HS-27A (cell line): ENCODE measurements at places on chromosomes 4 and X.

- DNase-seq = no peak
Observed at GRCh38 chrX:13265549-13266132, 54.2 kb downstream of the ATXN3L start.

DNA sequence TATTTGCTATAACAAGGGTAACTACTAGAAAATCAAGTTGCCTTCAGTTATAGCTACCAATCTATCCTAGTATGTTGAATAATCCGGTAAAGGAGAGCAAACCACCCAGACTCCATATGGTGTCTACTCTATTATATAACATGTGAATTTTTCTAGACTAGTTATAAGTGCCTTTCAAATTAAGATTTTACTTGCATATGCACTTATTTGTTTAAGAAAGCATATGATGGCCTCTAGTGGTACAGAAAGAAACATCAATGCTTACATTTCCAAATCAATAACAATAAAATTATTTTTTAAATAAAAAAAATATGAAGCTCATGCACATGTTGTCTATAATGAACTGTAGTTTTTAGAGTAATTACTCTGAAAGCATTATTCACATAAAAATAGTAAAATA, 1516.4 kb upstream of the PABPC4L start:
- DNase-seq = no peak

- no peak for DNase-seq
Observed at GRCh38 chr4:84565951-84566350, 17.0 kb upstream of the CDS1 start.

GRCh38 chrX:40224658-40225057, 126.9 kb upstream of the BCOR start:
- no peak for DNase-seq

DNA sequence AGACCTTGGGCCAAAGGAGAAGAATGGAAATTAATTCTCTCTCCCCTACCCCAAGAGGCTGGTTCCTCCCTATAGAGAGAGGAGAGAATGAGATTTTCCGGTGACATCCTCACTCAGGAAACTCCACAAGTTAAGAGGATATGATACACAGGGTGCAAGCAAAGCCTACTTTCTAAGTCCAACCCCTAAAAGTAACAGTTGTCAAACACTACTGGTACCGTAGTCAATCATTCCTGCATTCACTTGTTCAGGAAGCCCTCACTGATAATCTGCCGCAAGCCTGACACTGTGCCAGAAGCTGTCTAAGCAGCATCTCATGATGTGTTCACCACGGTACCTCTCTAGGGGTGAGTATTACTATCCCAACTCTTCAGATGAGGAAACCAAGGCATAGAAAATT, 41.7 kb downstream of the KDR start:
- DNase-seq = no peak

DNA sequence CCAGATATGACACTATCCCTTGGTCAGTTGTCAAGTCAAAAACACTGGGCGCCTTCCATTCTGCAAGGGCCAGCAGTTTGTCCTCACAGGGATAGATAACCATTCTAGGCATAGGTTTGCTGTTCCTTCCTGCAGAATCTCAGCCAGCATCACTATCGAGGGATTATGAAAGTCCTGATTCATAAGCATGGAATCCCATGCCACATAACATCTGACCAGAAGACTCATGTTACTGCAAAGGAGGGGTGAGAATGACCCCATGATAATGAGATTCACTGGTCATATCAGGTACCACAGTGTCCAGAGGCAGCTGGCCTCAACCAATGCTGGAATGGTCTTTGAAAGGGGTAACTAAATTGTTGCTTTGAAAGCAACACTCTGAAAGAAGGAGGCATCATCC, 84.7 kb downstream of the OTC start:
- DNase-seq = no peak

- DNase-seq = no peak
Observed at GRCh38 chr4:137363496-137363895, 168.8 kb downstream of the PCDH18 start.

GRCh38 chr4:36011381-36011780, 232.9 kb downstream of the ARAP2 start:
- DNase-seq = no peak

DNA sequence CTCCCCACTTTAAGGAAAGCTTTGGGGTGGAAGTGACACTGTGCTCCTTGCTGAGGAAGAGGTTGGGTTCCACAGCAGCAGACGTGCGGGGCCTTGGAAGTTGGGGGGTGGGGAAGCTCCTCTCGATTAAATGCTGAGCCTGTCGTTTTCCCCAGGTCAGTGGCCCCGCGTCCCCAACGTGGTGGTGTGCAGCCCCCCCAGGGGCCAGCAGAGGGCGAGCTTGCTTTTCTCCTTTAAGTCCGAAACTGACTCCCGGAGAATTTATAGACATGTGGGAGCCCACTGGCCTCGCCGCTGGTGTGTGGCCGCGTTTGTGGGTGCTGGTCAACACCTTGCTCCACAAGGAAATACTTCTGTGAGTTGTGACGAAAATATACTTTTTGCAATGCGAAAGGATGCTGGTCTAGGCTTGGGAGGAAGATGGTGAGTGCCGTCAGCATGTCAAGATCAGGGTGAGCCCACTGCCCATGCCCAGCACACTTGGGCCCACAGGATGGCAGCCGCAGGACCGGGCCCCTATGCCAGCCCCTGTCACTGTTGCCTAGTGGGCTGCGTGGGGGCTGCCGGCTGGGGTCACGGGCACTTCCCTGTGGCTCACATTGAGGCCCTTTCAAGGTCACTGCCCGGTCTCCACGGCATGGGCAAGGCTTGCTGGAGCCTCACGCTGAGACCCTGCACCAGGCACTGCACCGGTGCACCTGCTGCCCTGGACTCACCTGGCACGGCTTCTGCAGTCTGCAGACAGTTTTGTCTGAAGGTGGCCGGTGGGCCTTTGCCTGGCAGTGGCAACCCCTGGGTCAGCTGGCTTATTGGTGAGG, 9.4 kb downstream of the UVSSA start:
- DNase-seq = no peak

- no peak for DNase-seq
Observed at GRCh38 chr4:36256398-36256891, 12.1 kb upstream of the ARAP2 start.

DNA sequence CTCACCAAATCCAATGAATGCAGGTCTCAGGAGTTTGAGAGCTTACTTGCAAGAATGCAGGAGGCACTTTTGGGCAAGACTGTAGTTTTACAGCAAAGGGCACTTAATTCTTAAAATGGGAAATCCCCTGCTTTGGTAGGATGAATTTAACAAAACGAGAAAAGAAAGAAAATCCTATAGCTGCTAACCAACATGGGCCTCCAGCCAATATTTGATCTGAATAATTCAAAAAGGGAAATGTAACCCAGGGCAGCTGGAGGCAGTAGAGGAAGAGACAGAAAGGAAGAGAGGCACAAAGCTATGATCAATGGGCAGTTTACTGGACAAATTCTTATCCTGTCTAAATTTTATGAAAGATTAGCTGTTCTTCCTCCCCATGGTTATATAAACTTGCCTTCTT, 142.3 kb downstream of the SH3KBP1 start:
- no peak for DNase-seq

GRCh38 chr4:181661090-181661489, 582.1 kb upstream of the TENM3 start:
- DNase-seq = no peak

GRCh38 chr4:74237425-74237966, 70.8 kb upstream of the EPGN start:
- DNase-seq = no peak

- DNase-seq = no peak
Observed at GRCh38 chr4:30601070-30601865, 118.9 kb upstream of the PCDH7 start.

DNA sequence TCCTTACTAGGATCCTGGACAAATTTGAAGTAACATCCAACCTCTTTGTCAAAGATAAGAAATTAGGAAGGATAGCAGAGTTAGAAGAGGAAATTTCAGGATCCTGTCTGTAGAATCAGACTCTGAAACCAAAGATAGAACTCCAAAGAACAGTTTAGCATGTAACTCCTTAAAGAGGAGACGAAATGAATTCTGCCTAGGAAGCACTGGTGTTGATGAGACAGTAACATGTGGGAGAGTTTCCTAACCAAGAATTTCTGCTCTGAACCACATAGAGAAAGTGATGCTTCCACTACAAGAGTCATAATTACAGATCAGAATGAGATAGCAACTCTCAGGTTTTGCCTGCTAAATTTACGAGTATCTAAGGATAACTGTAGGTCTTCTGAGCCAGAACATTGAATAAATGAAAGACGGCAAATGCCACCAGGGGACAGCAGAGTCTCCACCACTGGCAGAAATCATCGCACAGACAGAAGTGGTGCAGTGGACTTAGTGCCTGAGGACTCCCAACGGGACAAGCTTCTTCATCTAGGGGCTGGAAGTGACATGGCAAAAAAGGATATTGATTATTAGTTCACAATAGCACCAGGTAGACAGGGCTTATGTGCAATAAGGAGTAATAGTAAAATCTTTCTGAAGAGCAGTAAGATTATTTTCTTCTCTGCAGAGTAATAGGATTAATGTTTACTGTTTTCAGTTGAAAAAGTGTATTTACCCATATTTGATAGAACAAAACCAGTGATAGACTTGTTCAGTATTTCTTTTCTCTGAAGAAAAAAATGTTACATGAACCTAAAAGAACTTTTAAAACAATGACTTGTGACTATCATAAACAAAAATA, 6.7 kb upstream of the PPID start:
- DNase-seq = peak; percentile 43

- no peak for DNase-seq
Observed at GRCh38 chrX:74179071-74179470, 124.9 kb upstream of the ZCCHC13 start.

DNA sequence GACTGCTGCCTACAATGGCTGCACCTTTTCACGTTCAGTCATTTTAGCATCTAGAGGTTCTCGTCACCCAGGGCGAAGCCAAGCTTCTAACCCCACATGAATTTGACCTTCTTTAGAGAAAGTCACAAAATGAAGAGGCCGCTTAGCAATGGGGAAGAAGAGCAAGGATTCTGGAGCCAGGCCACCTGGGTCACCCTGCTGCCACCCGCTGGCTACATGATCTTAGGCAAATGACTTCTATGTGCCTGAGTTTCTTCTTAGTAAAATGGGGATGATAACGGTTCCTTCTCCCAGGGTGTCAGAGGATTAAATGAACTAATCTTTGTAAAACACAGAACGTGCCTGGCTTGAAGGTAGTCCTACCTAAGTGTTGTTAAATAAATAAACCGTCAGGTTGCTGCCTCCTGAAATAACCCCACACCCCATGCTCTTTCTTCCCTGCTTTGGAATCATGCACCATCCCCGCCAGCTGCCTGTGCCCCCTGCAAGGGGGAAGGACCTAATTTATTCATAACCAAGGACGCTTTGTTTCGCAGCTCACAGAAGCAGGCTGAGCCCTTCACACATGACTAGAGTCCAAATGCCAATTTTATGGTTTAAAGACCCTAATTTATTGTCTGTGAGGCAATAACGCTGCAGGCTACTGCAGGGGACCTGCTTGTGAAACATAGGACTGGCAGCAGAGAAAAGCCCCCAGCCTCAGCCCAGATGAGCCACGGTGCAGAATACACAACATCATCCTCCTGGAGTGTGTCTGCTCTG, 28.6 kb upstream of the NSG1 start:
- no peak for DNase-seq

DNA sequence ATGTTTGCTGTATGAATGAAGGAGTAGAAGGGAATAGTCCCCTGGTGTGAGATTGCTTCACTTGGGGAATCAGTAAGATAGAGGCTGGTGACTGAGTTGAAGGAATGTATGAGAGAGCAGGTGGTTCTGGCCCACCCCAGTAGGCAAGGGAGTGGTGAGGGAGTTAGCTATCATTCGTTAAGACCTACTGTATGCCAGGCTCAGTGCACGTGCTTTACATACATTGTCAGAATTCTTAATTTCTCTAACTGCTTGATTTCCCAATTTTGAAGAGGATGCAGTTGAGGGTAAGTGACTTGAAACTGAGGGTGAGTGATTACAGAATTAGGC, 700 bp downstream of the VMA21 start:
- no peak for DNase-seq

- peak; percentile 41 for DNase-seq
Observed at GRCh38 chr4:112327965-112328733, 31.0 kb downstream of the ALPK1 start.

DNA sequence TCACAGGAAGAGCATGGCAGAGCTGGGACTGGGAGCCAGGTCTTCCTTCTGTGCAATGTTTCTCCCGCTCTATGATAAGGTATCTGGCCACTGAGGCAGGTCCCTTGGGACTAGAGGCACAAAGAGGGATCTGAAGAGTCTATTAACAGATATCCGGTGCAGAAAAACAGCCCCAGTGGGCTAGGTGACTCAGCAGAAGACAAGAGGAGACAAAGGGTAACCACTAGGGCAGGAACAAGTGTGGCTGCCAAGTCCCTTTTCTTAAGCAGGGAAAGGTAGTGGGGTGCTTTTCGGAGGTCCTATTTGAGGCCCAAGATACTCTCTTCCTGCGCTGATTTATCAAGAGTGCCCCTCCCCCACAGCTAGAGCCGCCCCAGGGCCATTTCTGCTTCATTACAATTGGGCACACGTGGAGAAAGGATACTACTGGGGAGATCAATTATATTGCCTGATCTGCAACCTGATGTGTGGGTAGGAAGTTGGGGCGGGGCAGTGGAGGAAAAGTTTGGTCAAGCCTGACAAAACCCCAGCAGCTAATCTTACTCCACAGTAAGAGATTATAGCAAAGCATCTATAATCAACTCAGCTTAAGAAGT, at the start of gene DGAT2L6:
Gene DGAT2L6 (plus strand): TSS at position 546 of the 596 bp plus-strand sequence. CDS start 100 bp downstream, outside the sequence.
- DNase-seq = no peak

DNA sequence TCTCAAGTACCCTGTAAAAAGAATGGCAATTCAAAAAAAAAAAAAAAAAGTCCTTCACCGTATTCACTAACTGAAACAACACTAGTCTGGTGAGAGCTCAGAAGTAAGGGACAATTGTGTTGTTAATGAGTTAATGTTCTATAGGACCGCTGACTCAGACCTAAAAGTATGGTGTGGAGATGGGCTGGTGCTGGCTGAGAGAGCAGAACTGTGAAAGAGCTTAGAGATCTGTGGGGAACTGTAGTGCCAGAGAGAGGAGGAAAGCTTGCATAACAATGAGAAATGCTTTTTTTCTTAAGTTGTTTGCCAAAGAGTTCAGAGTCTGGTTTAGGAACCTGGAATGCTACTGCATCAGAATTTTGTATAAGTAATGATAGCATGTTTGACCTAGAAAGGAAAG, 65.1 kb downstream of the LHFPL1 start:
- DNase-seq = no peak

DNA sequence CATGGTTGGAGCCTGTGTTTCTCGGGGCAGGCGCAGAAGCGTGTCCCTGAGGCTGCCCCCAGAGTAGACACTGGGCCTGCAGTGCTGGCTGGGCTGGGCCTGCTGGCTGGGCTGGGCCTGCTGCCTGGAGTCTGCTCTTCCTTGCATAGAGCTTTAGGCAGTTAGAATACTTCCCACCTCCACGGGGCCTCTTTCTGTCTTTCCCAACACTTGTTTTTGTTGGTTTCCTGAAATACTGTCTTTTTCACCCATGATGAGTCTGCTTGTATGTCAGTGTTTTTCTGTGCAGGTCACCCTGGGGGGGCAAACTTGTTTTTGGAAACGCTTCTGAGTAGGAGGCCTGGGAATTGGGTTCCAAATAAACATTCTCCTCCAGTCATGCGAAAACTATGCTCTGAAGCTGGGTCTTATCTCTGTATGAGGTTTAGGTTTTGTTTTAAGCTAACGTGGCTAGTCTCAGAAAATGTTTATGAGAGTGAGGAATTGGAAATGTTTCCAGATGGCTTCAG, 32.2 kb downstream of the TRMT44 start:
- peak; percentile 76 for DNase-seq
